ENCODE measurements at places on chromosomes 11 and 22. TPM values are rescaled to one million over a fixed set of nuclear protein-coding genes. Genes with fewer than 3 reads are reported as not detected.

MS4A6E gene
- not detected for total RNA-seq

APBB1 gene
- total RNA-seq, result 40.3 TPM

WNT7B gene
- total RNA-seq, result not detected

RASSF10 gene
- total RNA-seq, result not detected

OR51E1 gene
- total RNA-seq, result not detected

PTPRJ gene
- total RNA-seq, result 7.3 TPM

CDON gene
- 29.6 TPM for total RNA-seq

C11orf87 gene
- not detected for total RNA-seq

NCR3LG1 gene
- total RNA-seq, result 8.7 TPM

GAL3ST1 gene
- not detected for total RNA-seq

LRRC10B gene
- not detected for total RNA-seq

UPB1 gene
- not detected for total RNA-seq

MGAT3 gene
- 1.8 TPM for total RNA-seq

OR5W2 gene
- not detected for total RNA-seq

SCGB1A1 gene
- not detected for total RNA-seq

RFPL3 gene
- not detected for total RNA-seq

ACR gene
- total RNA-seq, result not detected

TMEM191B gene
- total RNA-seq, result 0.97 TPM

GRM5 gene
- total RNA-seq, result not detected

RAC2 gene
- total RNA-seq, result 61.9 TPM

NAT10 gene
- total RNA-seq, result 22.7 TPM

NECTIN1 gene
- total RNA-seq, result 5.8 TPM

MMP1 gene
- total RNA-seq, result 1.5 TPM

IGF2 gene
- total RNA-seq, result 28.7 TPM

FOSL1 gene
- total RNA-seq, result 37.7 TPM

KDM4D gene
- total RNA-seq, result 0.72 TPM

RNF215 gene
- 14.8 TPM for total RNA-seq

TREH gene
- not detected for total RNA-seq

F2 gene
- not detected for total RNA-seq

ARFGAP3 gene
- total RNA-seq, result 50.9 TPM

KCNC1 gene
- not detected for total RNA-seq

OR52H1 gene
- not detected for total RNA-seq

ST13 gene
- 89.0 TPM for total RNA-seq

USP2 gene
- not detected for total RNA-seq

PPP2R5B gene
- 24.9 TPM for total RNA-seq

RAG2 gene
- total RNA-seq, result not detected

LRRC74B gene
- total RNA-seq, result not detected

OR8G1 gene
- total RNA-seq, result not detected

ACTN3 gene
- total RNA-seq, result under 0.01 TPM

PATE2 gene
- not detected for total RNA-seq

NLRP10 gene
- total RNA-seq, result not detected

LDHA gene
- 2,018 TPM for total RNA-seq

LTBP3 gene
- 101 TPM for total RNA-seq

FUT4 gene
- total RNA-seq, result 2.9 TPM

RIMBP3B gene
- not detected for total RNA-seq

TRIM29 gene
- not detected for total RNA-seq

DTX4 gene
- total RNA-seq, result 2.5 TPM

OR5M11 gene
- total RNA-seq, result not detected

MUC5AC gene
- not detected for total RNA-seq

DEUP1 gene
- not detected for total RNA-seq

CARNS1 gene
- not detected for total RNA-seq

RAG1 gene
- 0.54 TPM for total RNA-seq

USH1C gene
- total RNA-seq, result not detected

ZNF143 gene
- 9.9 TPM for total RNA-seq

DGCR6 gene
- total RNA-seq, result 1.4 TPM

CARD10 gene
- total RNA-seq, result 5.8 TPM
